ENCODE measurements at places on chromosomes 4 and X.

- no peak for DNase-seq
Observed at GRCh38 chrX:135389717-135390116, 32.0 kb upstream of the SMIM10L2A start.

DNA sequence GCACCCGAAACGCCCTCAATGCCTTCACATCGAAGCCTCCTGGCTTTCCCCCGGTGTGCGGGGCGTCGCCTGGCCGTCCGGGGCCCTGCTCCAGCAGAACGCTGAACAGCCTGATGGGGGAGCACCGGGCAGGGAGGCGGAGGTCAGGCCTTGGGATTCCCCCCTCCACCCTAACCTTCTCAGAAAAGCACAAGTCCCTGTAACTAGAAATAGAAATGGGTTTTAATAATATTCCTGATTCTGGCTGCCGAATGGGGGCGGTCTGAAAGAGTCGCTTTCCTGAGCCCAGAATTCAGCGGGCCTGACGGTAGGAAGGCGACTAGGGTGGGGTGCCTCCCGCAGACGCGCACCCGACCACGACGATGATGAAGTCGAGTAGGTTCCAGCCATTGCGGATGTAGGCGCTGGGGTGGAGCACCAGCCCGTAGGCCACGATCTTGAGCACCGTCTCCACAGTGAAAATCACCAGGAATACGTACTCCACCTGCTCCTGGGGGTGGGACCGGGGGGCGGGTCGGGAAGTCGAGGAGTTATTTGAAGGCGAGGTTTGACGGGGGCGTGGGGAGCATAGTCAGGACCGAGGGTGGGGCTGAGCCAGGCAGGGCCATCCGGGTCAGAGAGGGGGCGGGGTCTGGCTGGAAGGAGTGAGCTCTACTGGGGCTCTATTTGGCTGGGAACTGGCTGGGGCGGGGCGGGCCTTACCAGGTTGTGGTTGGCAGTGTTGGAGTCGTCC, 2.5 kb downstream of the CACNA1F start:
- DNase-seq = peak; percentile 91

GRCh38 chrX:133493366-133493765, 78.1 kb upstream of the GPC4 start:
- DNase-seq = no peak

- DNase-seq = no peak
Observed at GRCh38 chrX:105635794-105636193, 186.5 kb upstream of the NRK start.

- no peak for DNase-seq
Observed at GRCh38 chr4:98352940-98353339, 91.8 kb downstream of the RAP1GDS1 start.

- no peak for DNase-seq
Observed at GRCh38 chrX:97397371-97397770, 513.7 kb downstream of the RPA4 start.

GRCh38 chr4:165953181-165953580, 80.1 kb downstream of the TLL1 start:
- no peak for DNase-seq

DNA sequence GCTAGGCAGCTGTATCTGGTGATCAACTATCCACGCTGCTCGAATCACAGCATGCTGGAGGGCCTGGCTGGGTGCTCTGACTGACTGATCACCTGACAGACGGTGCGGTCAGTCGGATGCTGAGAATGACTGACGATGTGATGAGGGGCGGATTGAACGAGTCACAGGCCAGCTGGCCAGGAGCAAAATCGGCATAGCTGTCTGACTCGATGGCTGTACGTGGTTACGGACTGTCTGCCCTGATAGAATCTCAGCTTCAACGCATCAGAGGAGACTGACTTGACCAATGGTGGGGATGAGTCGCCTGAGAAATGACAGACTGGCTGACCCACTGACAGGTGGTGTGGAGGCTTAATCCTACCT, 1.0 kb upstream of the SUV39H1 start:
- no peak for DNase-seq

DNA sequence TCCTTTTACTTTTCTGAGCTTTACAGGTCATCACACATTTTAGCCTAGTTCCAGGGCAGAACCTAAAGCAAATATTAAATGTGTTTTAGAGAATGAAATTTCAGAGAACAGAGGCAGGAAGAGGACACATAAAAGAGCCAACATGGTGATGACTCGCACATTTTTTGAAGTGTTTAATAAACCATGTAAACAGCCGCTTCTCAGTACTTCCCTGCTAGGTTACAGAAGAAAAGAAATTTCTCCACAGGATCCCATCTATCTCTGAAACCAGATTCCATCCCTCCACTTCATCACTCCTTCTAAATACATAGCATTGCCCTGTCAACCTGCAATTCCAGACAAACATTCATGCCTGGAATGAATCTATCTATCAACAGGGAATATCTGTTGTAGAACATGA, 949.5 kb upstream of the PCDH7 start:
- no peak for DNase-seq

DNA sequence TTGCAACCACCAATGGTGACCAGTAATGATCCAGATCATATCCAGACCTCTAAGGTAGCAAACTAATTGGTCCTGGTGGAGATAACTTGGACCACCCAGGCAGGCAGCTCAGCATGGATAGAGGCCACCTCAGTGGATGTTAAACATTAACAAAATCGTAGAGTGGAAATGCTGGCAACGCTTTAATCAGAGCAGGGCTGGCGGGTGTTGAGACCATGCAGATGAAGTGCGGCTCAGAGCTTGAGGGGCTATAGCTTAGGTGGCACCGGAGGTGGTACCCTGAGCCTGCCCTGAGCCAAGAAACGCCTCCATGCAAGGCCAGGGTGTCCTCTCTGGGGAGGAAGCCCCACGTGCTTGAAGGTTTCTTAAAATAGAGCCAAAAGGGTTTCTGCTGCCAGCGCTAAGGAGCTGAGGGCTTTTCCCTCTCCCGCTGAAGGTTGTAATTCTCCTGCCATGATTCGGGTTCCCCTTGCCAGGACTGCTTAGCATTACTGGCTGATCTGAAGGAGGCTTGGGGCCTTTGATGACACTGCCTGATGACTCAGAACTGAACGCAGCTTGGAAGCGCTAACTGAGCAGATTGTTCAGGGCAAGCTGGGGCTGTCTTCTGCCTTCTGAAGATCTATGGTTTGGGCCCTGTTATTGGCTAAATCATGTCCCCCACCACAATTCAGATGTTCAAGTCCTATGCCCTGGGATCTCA, 177.8 kb upstream of the ATP6AP2 start:
- peak; percentile 55 for DNase-seq

DNA sequence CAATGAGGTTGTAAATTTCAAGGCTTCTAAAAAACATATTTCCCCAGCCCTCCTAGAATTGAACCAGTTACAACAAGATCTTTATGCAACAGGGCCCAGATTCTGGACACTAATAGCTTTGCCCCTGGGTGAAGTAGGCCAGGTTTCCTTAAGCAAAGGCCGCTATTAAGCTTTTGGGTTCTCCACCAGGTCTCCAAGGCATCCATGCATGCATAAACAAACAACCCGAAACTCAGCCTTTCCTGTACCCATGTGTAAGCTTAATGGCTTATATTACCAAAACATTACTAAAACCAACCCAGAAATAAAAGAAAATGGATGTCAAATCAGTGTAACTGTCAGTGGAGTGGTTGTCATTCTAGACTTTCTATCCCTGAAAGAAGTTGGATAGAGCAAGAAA, 137.1 kb downstream of the ARHGAP6 start:
- no peak for DNase-seq

DNA sequence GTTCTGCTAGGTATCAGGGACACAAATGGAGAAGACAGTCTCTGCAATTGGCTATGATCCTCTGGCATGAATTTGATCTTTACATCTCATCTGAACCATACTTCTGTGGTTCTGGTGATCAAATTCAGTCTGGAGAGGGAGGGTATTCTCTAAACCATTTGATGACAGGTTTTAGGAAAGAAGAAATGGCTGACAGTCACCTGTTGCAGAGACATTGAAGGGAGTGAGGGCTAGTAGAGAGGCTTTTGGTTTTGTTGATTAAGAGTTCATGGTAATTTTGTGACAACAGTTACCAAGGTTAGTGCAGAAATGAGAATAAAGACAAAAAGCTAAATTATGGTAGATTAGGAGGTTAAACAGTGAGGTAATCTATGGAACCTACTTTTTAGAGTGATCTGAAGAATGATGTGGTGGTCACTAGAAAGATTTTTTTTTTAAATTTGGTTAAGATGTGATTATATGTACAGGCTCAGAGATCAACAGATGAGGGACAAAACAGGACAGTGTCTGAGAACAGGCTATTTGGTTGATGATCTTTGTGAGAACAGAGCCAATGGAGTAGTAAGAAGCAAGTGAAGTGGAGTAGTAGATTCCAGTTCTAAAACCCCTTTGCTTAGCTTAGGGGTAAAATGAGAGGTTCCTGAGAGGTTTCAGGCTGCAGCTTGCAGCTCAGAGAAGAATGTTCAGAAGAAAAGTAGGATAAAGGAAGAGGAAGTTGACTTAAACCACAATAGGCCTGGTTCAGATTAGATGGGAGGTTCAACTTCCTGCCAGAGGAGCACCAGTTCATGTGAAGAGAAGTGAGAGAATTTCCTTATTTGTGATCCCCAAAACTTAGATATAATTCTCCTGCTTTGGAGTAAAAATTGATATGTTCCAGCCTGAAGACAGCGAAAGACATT, 34.7 kb downstream of the VSIG4 start:
- DNase-seq = no peak

DNA sequence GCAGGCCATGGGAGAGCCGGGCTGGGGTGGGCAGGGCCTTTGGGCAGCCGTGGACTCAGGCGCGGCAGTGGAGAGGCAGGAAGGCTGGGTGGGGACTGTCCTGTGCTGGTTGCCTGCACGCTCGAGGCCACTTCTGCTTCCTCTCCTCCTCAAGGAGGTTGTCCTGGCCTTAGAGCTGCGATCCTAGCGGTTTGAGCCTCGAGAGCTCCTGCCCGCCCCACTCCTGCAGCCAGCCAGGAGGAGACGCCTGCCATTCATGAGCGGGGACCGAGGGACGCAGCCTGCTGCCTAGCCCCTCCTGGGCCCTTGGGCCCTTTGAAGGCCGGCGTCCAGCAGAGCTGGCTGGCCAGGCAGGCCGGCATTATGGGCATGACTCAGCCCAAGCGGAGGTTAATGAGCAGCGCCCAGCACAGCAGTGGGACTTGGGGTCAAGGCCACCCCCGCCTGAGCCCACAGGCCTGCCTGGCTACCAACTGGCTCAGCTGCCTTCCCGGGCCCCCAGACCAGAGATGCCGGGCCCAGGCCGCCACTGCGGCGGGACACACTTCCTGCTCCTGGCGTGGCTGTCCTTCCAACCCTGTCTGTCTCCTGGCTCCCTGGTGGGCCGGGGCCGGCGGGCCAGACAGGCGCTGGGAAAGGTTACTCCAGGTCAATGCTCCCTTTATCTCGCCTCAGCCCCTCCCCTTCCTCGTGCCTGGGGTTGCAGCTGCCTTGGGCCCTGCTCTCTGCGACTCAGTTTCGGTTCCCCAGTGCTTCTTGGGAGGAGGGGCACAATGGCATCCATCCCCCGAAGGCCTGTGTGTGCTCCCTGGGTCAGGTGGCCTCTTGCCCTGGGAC, 1.8 kb downstream of the ABCD1 start:
- peak; percentile 92 for DNase-seq
